ENCODE measurements at places on chromosomes 2 and 18. TPM values are rescaled to one million over a fixed set of nuclear protein-coding genes. Genes with fewer than 3 reads are reported as not detected.

KCNIP3 gene
- not detected for total RNA-seq

EMILIN2 gene
- 20.8 TPM for total RNA-seq

GKN2 gene
- not detected for total RNA-seq

TMEM169 gene
- 1.9 TPM for total RNA-seq

HAAO gene
- not detected for total RNA-seq

TWIST2 gene
- not detected for total RNA-seq

MCEE gene
- total RNA-seq, result 14.2 TPM

FLACC1 gene
- 4.0 TPM for total RNA-seq

ASXL2 gene
- 38.8 TPM for total RNA-seq

- DNase-seq, result no peak
These were observed 57.2 kb downstream of the SOX11 start for GRCh38 chr2:5749347-5749746.

DNA sequence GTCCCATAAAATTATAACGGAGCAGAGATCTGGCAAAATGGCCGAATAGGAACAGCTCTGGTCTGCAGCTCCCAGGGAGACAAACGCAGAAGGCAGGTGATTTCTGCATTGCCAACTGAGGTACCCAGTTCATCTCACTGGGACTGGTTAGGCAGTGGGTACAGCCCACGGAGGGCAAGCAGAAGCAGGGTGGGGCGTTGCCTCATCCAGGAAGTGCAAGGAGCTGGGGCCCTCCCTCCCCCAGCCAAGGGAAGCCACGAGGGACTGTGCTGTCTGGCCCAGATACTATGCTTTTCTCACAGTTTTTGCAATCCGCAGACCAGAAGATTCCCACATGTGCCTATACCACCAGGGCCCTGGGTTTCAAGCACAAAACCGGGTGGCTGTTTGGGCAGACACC, 22.8 kb downstream of the ICA1L start:
- no peak for DNase-seq

DNA sequence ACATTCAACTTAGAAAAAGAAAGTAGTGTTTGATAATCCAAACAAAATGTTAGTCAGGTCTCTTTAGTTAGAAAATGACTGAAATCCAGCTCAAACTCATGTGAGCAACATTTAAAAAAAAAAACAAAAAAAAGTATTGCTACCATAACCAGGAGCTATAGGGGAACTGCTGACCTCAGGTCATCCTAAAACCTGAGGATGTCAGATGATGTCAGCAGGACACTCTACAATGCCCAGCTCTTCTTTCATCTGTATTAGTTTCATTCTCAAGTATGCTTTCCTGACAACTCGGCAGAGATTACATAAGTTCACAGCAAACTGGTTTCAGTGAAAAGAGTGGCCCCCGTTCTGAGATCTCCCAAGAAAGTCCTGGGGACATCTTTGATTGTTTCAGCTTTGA, 4.2 kb upstream of the ESCO1 start:
- no peak for DNase-seq

DNA sequence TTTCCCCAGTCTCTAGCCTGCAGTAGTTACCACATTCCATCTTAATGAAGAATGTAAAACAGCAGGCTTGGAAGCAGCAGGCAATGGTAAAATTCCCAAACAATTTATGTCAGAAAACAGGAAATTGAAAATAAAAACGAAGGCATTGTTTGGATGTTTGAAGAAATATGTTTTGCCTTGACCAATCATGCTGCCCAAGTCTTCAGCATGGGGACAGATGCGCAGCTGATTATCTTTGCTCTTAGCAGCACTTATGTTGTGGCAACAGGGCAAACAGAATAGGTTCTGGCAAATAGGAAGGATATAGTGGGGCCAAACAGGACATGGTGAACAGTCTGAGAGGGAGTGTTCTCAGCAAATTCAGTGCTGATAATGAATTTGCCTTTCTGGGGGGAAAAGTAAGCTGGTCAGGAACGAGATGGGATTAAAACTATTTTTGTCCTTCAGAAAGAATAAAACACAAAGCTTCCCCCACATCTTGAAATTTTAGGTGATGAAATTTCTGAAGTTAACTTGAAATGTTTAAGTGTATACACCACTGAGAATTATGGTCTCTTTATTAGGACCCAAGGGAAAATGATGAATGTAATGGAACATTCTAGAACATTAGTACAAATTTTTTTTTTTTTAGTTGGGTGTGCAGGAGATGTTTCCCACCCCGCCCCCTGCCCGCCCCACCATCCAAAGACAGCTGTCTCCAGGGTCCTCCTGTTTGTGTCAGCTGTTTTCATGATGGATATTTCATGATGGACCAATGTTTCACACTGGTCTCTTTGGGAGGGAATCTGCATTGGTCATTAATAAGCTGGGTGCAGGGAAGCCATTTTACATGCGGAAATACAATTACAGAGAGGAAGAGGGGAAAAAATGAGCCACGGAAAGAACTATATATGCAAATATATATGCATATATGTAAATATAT, 239.5 kb upstream of the REV1 start:
- no peak for DNase-seq

- DNase-seq, result no peak
These were observed 217.1 kb downstream of the MREG start for GRCh38 chr2:215796140-215796855.

GRCh38 chr2:129490641-129491040, 488.8 kb upstream of the RAB6C start:
- no peak for DNase-seq

DNA sequence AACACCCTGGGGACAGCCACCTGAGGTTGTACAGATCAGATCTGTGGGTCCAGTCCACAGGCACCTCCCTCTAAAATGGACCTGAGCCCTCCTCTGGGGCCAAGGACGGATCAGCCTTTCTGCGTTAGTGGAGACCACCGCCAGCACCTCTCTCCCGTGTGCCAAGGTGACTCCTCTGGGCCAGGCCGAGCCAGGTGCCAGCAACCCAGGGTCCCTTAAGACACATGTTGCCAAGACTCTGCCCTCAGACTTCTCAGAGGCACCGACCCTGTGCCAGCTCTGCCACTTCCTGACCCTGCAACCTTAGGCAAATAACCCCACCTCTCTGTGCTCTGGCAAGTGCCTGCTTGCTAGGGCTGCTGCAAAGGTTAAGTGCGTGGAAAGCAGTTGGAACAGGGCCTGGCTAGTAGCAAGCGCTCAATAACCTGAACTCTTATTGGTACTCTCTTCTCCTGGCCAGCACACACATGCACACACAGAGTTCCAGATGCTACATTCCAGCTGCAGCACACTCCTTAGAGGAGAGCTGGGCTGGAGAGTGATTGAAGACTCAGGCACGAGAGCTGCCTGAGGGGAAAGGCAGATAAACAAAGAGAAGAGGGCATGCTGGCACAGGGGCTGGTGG, 105.6 kb downstream of the TNS1 start:
- DNase-seq, result no peak

DNA sequence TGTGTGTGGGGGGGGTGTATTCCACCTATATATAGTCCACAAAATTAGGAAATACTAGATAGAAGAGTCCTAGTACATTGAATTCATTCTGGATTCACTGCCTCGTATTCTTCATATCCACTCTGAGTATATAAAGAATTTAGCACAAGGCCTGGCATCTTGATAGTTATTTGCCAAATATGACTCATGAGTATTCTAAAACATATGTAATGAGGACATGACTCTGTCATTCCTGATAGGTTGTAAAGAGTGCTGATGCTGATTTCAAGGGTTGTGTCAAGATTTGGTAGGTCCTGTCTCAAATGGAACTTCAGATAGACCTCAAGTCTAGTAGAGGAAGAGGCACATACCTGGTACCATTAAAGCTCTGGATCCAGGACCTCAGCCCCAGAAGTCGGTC, 173.4 kb upstream of the BOD1L2 start:
- no peak for DNase-seq

- DNase-seq, result no peak
These were observed 66.5 kb downstream of the ABI2 start for GRCh38 chr2:203394519-203395227.

DNA sequence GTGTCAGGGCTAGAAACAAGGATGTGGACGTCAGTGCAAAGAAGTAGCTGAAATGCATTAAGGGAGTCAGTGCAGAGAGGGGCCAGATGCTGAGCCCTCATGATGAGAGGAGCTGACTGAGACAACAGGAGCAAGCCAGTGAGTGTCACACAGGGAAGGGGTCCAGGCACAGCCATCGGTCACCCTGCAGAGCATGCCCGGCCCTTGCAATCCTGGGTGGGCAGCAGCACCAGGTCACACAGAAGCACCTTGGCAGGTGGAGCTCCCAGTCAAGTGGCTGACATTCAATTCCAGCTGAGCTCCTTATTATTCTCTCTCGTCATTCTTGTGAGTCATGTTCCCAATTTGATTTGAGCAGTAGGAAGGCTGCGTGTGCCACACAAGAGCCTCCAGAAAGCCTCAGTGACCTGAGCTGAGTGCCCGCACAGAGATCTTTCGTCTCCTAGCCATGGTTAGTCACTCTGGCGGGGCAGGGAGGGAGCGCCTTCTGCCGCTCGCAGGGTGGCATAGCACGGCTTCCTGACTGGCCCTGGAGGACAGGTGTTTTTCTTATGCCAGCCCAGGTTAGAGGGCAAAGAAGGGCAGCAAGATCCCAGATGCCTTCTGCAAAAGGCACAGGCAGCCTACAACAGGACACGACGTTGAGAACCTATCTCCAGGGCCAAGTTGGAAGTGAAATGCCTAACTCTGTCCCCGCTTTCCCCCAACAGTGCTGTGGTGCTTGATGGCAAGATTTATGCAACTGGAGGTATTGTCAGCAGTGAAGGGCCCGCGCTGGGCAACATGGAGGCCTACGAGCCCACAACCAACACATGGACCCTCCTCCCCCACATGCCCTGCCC, 220.9 kb downstream of the ATAD2B start:
- peak; percentile 49 for DNase-seq

- no peak for DNase-seq
These were observed 311.1 kb downstream of the TXNL1 start for GRCh38 chr18:56327191-56327885.

- DNase-seq, result no peak
These were observed 1183.2 kb upstream of the ACVR2A start for GRCh38 chr2:146661473-146662096.

DNA sequence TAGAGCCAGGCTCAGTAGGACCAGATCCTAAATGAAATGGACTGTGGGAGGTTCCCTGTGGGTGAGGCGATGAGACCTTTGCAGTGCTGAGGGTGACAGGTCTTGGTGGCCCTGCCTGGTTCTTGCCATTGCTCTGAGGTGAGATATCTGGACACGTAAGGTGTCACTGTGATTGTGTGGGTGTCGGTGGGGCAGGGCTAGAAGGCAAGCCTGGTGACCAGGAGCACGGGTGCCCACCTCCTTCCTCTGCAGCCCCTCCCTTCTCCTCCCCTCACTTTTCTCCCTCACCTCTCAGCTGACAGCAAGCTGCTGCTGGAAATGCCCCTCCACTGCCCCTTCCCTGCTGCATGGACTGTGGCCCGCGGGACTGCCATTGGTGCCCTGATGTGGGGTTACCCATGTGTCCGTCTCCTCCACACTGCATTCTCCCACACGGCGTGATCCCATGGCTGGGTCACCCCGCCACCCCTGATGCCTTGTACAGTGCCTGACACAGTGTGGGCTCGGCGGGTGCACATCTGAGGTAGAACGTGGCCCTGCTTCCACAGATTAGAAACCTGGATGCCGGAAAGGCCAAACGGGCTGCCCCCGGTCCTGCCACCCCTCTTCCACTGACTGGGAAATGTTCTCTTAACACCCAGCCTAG, 55.6 kb upstream of the FOSL2 start:
- DNase-seq, result no peak

- no peak for DNase-seq
These were observed 49.0 kb downstream of the CYTIP start for GRCh38 chr2:157394928-157395327.

- DNase-seq, result no peak
These were observed 36.2 kb downstream of the EIF2AK3 start for GRCh38 chr2:88590998-88591613.

- DNase-seq, result no peak
These were observed 110.2 kb upstream of the GPC1 start for GRCh38 chr2:240325016-240326007.

- DNase-seq, result peak; percentile 28
These were observed 158.9 kb downstream of the LDLRAD4 start for GRCh38 chr18:13377496-13377895.

DNA sequence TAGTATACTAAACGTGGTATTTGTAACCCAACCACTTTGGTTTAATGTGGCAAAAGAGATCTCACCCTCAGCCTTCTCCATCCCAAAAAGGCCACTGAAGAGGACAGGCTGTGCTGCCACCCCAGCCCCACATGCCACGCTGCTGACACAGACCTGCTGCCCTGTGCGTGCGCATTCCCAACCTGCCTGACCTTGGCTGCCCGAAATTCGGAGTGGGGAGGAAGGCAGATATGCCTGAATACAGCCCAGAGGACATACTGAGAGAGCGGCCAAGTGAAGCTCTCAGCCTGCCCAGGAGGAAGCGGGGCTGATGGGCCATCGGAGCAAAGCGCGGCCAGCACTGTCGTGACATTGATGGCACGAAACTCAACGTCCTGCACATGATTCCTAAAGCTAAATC, 70.0 kb downstream of the HDAC4 start:
- no peak for DNase-seq

DNA sequence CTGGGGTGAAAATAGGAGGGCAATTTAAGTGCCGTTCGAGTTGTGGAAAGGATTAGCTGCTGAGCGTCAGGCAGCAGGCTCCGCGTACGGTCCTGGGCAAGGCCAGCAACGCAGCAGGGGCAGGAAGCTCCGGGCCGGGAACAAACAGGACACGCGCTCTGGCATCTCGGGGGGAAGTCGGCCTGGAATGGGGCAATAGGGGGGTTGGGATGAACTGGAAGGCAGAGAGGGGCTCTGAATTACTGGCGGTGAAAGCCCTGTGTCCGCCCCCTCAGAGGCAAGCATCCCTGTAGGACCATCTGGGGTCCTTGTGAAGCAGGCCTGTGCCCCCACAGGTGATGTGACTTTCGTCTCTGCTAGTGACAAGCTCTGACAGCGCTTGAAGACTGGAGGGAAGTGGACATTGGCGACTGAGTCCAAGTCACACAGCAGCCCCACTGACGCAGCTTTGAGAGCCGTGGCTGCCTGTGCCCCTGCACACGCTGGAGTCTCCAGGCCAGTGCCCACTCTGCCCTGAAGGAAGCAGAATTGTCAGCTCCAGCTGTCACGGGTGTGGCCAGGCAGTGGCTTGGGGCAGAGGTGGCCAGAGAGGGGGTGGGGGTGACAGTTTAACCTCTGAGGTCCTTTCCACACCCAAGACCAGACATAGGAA, 22.3 kb downstream of the GPR35 start:
- DNase-seq, result no peak

Measured in natural killer cell treated with Interleukin-12 subunit alpha and Interleukin-12 subunit beta and Interleukin-15 and Interleukin-18, amount 100 ng/mL, for 72 hours (primary cell).